ENCODE measurements at places on chromosomes 16 and 17.

DNA sequence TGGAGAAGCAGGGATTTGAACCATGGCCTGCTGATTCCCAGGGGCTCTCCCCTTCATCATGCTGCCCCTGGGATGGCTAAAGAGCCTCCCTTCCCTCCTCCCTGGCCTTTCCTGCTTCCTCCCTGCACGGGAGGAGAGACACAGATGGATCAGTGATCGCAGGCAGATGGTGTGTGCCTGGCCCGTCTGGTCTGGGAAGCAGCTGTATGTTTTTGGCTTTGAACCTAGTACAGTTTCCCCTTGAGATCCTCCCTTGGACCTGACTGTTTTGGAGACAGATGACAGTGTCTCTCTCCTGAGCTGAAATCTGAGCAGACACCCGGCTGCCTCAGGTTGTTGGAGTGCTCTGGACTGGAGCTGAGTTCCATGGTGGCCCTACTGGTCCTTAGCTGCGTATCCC, 29.0 kb upstream of the ATP2C2 start:
- DNase-seq, result peak; percentile 8

DNA sequence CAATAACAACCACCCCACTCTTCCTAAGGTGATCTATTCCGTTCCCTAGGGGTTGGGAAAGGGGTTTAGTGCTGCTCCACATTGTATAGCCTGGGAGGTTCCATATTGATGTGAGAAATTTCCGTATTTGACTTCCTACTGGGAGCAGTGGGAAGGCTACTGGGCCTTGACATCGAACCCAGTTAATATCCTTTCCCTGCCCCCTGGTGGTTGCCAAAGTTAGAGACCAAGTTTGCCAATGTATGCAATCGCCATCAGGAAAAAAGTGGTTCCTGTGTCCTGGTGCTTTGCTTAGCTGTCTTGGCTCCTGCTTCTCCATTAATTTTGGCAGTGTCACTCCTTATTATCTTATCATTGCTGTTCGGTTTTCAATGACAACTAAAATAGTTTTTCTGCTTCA, 914.9 kb downstream of the KCNJ2 start:
- DNase-seq, result no peak

GRCh38 chr17:51298508-51299371, 38.4 kb downstream of the UTP18 start:
- no peak for DNase-seq

DNA sequence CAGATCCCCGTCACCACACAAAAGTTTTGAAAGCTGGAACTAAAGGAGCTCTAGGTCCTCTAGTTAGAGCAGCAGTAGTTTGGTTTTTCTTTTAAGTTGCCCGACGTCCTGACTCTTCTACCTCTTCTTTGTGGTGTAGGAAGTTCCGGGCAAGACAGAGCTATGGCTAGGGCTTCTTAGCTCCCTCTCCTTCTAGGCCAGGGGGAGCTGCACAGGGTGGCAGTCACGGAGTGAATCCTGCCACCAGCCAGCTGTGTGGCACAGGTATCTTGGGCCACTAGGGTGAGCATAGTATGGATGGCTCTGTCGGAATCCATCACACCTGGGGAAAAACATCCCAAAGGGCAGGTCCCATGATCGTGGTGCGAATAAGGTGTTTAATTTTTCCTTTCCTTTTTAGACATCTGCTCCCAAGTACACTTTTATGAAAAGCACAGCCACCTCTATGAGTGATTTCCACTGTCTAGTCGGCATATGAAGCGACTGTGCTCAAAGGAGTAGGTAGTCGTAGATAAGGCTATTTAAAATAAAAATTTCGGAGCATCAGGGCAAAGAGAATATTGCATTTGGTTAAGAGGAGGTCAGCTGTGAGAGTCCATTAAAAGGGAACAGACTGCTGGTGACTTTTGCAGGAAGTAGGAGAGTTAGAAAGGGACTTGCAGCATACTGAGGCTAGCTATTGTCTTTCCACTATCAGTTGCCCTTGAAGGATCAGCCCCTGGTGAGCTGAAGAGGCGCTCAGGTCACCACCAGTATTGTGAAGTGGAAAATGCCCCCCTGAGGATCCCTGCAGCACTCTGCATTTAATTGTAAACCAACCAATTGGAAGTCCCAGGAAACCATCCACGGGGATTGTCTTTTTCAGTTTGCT, 2.1 kb downstream of the PRKCA start:
- no peak for DNase-seq

- no peak for DNase-seq
Measured at GRCh38 chr16:67345401-67345800, 18.8 kb downstream of the LRRC36 start.

Data from aorta (tissue), 5 donors.